ENCODE measurements at places on chromosomes 12 and 14.

- no peak for DNase-seq
Observed at GRCh38 chr14:39266525-39266870, 32.8 kb downstream of the MIA2 start.

DNA sequence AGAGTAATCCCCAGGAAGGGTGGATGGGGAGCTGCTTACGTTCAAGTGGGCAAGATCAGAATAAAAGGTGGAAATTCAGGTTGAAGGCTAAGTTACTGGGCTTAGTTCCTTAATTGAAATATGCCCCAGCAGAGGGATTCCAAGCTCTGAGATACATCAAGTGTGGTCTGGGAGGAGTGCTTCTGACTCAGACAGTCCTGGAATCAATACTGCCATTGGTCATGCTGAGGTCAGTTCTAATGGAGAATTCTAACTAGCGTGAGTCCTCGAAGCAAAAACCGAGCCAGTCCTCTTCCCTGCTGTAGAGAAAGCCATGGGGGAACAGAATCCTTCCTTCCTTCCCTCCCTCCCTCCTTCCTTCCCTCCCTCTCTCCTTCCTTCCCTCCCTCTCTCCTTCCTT, 39.9 kb downstream of the NOS1 start:
- DNase-seq: no peak

- no peak for DNase-seq
Observed at GRCh38 chr14:51157012-51157411, 62.1 kb upstream of the TRIM9 start.

DNA sequence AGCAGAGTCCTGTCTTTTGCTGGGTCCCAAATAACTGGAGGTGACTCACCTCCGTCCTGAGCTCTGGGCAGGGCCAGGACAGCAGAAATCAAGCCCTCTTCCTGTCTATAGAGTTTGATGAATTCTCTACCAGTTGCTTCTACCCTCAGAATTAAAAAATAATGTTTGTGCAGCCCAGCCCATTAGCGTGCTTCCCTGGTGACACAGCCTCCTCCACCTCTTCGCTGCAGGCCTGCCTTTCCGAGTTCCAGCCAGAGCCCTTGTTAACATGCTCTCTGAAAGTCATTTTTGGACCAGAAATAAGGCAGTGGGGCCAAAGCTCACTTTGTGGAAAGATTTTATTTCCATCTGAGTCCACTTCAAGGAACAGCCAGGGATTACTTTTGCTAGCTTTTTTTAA, 94.0 kb downstream of the TBX5 start:
- no peak for DNase-seq

- DNase-seq: no peak
Observed at GRCh38 chr12:112447106-112447505, 28.4 kb downstream of the PTPN11 start.

DNA sequence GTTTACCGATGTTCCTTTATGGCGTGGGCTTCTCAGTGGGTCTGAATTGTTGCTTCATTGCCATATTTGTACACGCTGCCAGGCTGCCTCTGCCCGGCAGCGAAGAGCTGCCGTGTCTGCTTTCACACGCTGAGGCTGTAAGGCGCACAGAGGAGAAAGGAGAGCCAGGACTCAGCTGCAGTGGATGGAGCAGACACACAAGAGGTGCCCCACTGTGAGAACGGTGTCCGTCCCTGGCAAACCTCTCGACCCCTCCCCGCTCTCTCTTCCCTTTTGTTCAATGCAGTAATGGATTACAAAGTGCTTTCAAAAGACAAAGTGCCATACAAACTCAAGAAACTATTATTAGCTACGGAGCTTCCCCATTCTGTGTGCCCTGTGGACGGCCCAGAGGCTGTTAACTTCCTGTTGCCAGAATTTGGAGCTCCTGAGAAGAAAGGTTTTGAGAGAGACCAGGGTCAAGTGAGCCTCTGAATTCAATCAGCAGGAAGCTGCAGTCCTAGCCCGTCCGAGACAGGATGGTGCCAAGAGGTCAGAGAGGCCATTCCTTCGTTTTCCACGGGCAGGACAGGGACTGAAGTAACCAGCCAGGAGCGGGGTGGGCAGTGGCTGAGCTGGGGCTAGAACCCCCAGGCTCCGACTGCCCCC, 15.8 kb downstream of the CCND2 start:
- DNase-seq: no peak

GRCh38 chr14:21257394-21257909, 11.8 kb downstream of the HNRNPC start:
- no peak for DNase-seq

GRCh38 chr12:78560633-78561032, 303.9 kb upstream of the SYT1 start:
- DNase-seq: no peak

GRCh38 chr12:113245695-113246477, 24.6 kb downstream of the TPCN1 start:
- no peak for DNase-seq

DNA sequence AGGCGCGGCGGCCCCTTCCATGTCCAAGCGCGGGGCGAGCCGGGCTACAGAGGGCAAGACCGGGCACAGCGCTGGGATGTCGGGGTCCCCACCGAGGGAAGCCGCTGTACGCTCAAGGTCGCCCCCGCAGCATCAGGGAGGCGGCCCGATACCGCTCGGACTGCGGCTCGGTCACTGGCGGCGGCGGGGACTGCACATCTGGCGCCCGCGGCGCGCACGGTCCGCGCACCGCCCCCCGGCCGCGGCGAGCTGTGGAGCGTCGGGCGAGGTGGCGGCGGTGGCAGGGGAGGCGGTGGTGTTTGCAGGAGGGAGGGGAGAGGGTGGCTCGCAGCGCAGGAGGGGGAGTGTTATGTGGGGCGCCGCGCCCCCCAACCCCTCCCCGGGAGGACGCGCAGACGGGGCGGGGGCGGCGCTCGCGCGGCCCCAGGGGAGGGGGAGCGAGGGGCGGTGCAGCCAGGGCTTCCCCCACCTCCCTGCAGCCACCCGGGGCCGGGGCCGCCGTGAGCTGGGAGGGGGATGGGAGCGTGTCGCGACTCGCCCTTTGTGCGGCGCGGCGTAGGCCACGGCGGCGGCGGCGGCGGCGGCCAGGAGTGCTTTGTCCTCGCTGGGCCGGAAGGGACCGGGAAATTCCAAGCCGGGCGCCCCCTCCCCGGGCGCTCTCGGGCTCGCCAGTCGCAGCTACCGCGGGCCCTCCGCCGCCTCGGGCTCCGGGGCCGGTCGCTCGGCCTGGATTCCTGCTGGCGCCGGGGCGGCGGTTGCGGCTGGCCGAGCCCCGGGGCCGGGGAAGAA, at the start of gene NUAK1:
NUAK1 (minus strand) TSS at position 322 of the 789 bp plus-strand sequence; CDS start at position 21, 301 bp downstream.
- no peak for DNase-seq

- no peak for DNase-seq
Observed at GRCh38 chr14:97315790-97316189, 518.6 kb downstream of the VRK1 start.

DNA sequence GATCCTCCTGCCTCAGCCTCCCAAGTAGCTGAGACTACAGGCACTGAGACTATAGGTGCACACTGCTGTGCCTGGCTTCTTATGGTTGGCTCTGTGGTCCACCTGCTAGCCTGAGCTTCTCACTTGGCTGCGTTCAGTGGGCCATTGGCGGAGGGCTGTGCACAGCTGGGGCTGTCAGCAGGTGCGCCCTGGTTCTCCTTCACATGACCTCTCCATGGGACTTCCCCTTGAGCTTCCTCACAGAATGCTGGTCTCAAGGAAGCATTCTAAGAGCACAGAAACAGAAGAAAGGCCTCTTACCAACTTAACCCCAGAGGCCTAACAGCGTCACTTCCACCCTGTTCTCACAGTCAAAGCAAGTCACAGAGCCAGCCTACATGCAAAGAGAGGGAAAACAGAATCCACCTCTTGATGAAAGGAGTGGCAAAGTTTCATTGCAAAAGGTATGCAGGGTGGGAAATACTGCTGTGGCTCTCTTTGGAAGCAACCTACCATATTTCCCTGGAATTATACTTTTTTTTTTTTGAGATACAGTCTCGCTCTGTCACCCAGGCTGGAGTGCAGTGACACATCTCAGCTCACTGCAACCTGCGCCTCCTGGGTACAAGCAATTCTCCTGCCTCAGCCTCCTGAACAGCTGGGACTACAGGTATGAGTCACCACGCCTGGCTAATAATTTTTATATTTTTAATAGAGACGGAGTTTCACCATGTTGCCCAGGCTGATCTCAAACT, 9.3 kb downstream of the RILPL2 start:
- no peak for DNase-seq

DNA sequence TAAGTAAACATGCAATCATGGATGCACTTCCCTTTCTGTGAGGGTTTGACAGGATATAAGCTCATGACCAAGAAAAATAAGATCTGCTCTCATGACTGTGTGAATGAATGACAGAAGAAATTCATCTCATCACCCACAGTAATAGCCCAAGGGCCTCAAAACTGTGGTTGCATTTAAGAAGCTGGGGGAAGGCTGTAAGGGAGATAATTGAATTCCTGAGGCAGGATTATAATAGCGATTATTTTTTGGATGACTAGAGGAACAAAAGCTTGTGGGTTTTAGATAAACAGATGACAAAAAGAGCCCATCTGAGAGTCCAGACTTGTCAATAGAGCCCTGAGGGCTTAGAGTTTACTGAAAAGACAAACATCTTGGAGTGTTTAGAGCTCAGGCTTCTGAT, 161.2 kb downstream of the NTF3 start:
- no peak for DNase-seq

DNA sequence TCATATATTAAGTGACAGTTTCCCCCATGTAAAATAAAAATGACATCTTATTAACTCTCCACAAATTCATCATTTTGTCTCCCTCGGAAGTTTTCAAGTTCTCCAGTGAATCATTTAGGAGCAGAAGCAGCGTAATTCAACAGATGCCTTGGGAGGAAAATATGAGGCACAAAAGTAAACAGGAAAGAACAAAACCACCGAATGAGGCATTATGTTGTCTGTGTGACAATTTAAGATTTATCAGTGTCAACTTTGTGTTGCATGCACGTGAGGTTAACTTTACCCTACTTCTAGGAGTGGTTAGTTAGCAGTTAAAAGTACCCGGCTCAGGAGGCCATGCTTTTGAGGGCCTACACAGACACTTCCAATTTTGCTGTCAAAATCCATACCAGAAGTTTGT, 258.6 kb downstream of the IPO8 start:
- DNase-seq: no peak

- DNase-seq: no peak
Observed at GRCh38 chr12:3520168-3520567, 29.2 kb downstream of the PRMT8 start.

DNA sequence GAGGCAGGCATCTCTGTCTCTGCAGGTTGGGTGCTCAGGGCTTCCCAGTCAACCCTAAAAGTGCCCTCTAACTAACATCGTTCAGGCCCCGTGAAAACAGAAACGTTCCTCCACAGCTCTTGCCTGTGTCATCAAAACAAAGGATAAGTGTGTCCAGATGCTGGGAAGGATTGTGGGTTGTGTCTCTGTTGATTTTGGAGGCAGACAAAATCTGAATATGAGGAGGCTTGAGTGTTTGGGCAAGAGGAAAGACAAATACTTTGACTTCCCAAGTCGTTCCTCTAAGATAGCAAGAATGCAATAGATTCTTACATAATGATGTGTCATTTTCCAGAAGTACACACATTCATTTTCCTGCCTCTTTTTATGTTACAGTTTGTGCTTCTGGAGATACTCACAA, 52.9 kb downstream of the SERPINA3 start:
- DNase-seq: no peak

DNA sequence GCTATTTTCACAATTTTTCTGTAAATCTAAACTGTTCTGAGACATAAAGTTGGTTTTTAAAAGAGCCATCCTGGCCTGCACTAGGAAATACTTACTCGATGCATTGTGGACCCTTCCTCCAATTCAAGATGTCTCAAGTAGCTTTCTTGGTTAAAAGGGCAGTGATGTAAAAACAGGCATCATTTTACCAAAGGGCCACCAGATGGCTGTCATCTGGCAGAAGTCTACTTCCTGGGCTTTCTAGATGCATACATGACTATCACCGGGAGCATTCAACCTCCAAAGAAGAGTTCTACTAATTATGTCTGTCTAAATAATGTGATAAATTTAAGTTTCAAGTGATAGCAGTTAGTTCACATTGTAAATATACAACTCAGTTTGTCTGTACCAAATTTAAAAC, 96.8 kb upstream of the FRMD6 start:
- DNase-seq: no peak

- no peak for DNase-seq
Observed at GRCh38 chr12:88251798-88252197, 109.7 kb downstream of the TMTC3 start.

DNA sequence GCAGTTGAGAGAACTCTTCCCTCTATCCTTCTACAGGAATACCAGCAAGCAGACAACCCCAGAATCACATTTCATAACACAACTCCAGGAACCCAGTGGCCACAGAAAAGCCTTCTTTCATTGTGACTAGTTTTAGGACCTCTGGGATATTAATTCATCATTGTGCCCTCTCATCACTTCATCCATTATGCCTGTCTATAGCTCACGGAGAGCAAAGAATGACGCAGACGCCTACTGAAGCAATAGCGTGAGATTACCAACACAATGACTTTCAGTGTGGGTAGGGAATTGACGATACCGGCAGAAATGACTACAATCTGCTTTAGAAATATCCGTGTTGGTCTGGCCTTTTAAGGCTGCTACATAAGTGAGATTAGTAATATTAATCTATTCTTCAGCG, 158.1 kb upstream of the FOXG1 start:
- DNase-seq: no peak
